ENCODE measurements at places on chromosomes 12 and 14.

- DNase-seq, result peak; percentile 5
Measured at GRCh38 chr12:49462083-49462744, 76.6 kb upstream of the KCNH3 start.

- no peak for DNase-seq
Measured at GRCh38 chr12:65490250-65490649, 211.8 kb downstream of the MSRB3 start.

DNA sequence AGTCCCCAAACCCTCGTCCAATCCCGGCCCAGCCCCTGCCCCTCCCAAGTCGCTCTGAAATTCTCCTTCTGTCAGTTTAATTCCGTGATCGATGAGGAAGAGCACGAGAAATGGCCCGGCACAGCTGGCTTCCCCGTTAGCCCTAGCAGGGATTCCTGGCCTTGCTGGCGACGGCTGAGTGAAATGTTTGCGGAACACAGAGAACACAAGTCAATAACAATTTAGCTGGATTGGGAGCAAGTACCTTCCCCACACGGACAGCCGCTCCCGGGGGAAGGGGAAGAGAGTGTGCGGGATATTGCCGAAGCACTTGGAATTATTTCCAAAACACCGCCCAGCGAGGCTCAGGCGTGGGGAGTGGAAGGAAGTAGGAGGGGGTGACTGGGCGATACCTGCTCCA, 134.6 kb downstream of the RBM19 start:
- DNase-seq, result no peak

- no peak for DNase-seq
Measured at GRCh38 chr14:23469906-23470403, 452 bp downstream of the NGDN start.

GRCh38 chr12:132513070-132513398, 23.1 kb downstream of the FBRSL1 start:
- DNase-seq, result no peak

- peak; percentile 76 for DNase-seq
Measured at GRCh38 chr12:51820526-51821439, 27.7 kb downstream of the FIGNL2 start.

DNA sequence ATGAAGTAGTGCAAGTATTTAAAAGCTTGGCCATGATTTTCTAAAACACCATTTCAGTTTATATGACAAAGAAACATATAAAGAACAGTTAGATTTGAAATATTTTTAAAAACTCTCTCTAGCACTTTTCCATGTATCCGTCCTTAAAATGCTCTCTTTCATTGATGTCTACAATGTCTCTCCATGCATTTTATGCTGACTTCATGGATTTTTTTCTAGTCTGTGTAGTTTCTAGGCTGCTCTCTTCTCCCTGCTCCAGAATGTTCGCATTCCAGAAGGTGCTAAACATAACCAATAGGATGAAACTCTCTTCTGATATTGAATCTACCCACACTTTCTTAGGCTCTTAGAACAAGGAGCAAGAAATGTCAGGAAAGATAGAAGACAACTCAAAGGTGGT, 124.8 kb downstream of the PLCZ1 start:
- no peak for DNase-seq

GRCh38 chr14:100147181-100147631, 12.2 kb downstream of the DEGS2 start:
- DNase-seq, result peak; percentile 27

Data from Ammon's horn (tissue), 1 donor.